ENCODE measurements at places on chromosomes 4 and X. TPM values are rescaled to one million over a fixed set of nuclear protein-coding genes. Genes with fewer than 3 reads are reported as not detected.

DCAF12L1 gene
- polyA plus RNA-seq: 0.01 TPM

DIPK2B gene
- 7.3 TPM for polyA plus RNA-seq

MAGEA10 gene
- polyA plus RNA-seq: not detected

DHX15 gene
- 54.4 TPM for polyA plus RNA-seq

EMCN gene
- polyA plus RNA-seq: 11.1 TPM

KLHL4 gene
- 0.10 TPM for polyA plus RNA-seq

USP26 gene
- polyA plus RNA-seq: not detected

- DNase-seq: no peak
Measured at GRCh38 chrX:120753413-120754251, 122.0 kb downstream of the CT47B1 start.

GRCh38 chrX:120452131-120452530, 17.0 kb downstream of the LAMP2 start:
- no peak for DNase-seq

- DNase-seq: no peak
Measured at GRCh38 chrX:13418126-13419097, 98.6 kb upstream of the ATXN3L start.

DNA sequence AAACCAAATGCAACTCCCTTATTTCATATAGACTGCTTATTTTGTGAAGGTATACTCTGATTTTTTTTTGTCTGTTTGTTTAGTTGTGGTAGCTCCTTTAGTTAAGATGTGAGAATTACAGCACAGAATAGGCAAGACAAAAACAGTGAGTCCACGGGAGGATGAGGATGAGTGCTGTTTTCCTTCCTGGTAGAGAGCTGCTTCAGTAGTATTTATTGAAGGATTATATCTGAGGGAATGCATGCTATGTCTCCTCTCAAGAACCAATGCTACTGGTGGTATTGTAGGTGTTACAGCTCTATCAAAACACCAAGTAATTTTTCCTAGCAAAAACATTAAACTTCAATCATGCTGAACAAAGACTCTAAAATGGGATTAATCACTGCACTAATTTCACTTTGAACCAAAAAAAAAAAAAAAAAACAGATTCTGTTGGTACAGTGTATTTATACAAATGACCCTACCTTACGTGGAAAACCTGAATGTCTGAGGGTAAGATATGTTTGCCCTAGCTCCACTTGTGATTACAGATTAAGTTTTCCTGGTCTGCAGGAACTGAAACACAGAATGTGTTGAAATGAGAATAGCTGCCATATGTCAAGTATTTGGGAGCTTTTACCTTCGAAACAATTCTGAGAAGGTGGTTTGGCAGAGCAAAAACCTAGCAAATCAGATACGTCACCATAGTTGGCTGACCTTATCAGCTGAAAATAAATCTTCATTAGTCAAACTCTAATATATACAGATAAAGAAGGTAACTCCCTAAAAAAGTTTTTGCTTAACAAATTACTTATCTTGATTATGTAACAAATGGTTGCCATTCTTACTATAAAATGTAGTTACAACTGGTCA, 40.3 kb downstream of the PPP3CA start:
- DNase-seq: no peak

- no peak for DNase-seq
Measured at GRCh38 chr4:180203349-180203748, 2039.9 kb upstream of the TENM3 start.

DNA sequence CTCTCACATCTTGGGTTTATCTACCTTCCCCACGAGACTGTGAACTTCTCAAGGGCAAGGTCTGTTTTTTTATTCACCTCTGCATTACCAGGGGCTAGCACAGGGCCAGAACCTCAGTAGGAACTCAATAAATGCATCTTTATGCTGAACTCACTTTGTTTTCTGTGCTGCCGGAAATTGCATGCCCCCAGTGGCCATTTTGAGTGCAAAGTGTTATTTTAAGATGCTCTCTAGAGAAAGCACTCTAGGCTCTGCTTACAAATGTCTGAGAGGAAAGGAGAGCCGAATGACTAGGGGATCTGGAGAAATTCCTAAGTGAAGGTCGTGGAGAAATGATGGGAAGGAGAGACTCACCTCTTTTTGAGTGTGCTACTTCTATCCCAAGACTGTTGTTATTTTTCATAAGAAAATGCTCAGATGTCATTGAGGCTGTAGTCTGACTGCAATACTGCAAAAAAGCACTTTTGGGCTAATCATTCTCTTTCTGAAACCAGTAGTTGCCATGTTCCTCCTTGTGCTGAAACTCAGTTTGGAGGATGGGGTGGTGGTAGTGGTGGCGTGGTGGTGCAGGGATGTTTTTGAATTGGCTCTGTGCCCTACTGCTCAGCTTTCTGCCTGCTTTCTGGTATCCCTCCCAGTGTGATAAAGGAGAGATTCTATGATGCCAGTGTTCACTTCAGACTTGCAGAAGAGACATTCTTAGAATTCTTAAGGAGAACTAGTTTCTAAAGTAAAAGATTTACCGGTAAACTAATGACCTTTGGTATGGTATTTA, 41.3 kb downstream of the DOCK11 start:
- DNase-seq: no peak

GRCh38 chr4:47741200-47741599, 96.7 kb downstream of the CORIN start:
- DNase-seq: no peak

DNA sequence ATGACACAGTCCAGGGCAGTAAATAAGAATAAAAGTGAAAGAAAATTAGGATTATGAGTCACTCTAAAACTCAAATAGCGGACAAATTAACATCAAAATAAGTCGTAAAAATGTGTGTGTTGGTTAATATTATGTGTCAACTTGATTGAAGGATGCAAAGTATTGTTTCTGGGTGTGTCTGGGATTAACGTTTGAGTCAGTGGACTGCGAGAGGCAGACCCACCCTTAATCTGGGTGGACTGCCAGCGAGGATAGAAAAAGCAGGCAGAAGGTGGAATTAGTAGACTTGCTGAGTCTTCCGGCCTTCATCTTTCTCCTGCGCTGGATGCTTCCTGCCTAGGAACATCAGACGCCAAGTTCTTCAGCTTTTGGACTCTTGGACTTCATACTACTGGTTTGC, 324.3 kb upstream of the PCDH10 start:
- DNase-seq: no peak

GRCh38 chrX:40908857-40909475, 173.6 kb upstream of the MED14 start:
- DNase-seq: no peak

- DNase-seq: no peak
Measured at GRCh38 chr4:76723373-76723772, 174.6 kb downstream of the SOWAHB start.

DNA sequence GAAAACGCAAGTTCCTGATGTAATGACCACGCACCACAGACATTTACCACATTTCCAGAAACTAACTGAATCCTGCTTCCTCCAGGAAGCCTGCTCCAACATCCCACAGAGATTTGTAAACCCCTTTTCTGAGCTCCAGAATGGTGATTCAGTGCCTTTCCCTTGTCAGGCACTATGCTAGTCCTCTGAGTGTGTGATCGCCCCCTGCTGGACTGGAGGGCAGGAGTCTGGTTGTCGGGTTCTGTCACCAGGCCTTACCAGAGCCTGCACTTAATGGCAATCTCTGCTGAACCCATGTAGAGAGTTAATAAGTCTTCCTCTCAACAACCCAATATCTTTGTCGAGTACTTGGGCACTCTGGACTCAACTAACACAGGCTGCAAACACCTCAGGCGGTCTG, 14.5 kb upstream of the KDM5C start:
- DNase-seq: no peak

- no peak for DNase-seq
Measured at GRCh38 chrX:136417806-136418205, 69.9 kb upstream of the BRS3 start.

GRCh38 chr4:2332976-2333319, 71.0 kb upstream of the MXD4 start:
- DNase-seq: no peak

- no peak for DNase-seq
Measured at GRCh38 chr4:185235843-185236503, 26.6 kb downstream of the SNX25 start.

DNA sequence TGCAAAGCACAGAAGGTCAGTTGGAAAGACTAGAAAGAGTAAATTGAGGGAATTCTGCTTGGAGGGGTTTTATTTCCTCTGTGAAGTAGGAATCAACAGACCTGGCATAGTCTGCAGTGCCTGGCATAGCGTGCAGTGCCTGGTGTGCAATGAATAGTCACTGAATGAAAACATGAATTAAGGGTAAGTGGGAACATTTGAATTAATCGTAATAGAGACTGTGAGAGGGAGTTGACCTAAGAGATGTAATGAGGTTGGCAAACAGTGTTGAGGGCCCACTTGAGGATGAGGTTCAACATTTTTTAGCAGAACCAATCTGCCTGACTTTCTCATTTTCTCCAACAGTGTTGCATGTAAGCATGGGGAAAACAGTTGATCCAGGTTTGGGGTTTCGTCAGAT, 377.2 kb upstream of the FTHL17 start:
- DNase-seq: no peak

DNA sequence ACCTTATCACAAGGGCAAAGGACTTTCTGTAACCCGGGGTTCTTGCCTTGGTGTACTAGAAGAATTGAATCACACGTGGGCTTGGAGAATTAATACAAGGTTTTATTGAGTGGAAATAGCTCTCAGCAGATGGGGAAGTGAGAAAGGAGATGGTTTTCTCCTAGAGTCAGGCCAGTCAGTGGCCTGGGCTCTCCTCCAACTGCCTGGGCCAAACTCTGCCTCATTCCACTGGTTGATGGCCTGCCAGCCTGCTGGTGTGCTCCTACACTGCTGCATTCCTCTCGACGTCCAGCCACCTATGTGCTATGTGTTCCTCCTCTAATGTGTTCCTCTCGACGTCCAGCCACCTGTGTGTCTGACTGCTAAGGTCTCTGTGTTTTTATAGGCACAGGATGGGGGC, 35.3 kb upstream of the SPIN2A start:
- DNase-seq: no peak

DNA sequence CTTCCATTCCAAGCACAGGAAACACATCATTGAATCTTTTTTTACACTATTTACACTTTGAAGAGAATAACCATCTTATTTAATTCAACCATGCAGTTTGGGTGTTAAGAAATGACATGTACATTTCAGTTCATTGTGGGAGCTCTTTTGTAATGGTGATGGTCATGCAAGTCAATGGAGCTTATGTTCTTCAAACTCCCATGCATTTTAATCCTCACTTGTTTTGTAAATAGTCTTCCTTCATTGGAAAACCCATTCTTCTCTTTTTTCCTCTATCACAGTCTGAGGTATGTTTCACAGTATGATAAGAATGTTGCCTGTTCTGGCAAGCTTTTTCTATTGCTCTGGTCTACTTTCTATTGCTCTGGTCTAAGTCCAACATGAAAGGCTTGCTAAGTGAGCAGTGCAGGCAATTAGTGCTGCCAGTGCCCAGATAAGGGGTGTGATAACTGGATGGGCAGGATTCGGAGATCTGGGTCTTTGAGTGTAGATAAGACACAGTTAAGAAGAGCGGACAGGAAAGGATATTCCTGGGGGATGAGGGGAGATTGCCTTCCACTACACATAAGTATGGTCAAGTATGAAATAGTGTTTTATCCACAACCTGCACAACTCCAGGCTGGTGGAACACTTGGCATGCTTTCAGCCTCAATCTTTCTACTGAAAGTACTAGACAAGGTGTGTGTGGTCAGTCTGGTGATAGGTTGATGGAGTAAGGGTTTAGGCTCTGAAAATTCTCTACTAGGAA, 17.1 kb downstream of the AFP start:
- DNase-seq: no peak

DNA sequence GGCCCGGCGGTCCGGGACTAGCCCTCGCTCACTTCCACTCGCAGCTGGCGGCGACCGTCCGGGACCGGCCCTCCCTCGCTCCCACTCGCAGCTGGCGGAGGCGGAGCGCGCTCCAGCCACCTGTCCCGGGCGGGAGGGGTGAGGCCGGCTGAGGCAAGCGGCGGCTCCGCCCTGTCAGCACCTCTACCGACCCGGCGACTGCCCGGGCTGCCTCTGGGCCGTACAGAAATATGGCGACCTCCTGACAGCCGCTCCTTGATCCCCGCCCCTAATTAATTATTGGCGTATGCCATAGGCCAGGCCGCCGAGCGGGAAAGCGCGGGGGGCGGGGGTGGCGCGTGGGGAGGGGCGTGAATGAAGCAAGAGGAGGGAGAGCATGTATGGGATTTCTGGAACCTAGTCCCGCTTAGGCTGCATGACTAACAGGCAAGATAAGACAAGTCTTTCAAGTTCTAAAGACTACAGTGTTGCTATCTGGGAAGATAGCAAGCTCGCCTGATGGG, at the start of gene MORC4:
TSS of gene MORC4 (minus strand) at position 200 of the 503 bp plus-strand sequence. CDS start 243 bp downstream, outside the sequence.
- DNase-seq: peak; percentile 83

- DNase-seq: no peak
Measured at GRCh38 chrX:39676434-39676833, 421.3 kb downstream of the BCOR start.

DNA sequence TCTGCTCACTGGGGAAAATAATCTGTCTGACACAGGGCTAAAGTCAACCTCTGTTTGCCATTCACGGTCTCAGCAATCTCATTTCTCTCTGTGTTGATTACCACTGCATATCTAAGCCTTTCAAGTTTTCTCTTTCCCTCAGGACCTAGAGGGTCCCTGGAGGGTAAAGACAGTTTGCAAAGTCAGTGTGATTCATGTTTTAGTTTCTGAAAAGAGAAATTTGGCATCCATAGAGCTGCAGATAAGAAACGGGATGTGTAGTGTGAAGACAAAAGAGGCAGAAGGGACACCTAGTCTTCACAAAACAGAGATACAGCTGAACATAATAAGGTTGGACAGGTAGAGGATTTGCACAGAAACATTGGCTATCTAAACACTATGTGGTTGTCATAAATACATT, 34.5 kb upstream of the KDR start:
- no peak for DNase-seq

Data from psoas muscle (tissue), 8 donors.